ENCODE measurements at places on chromosomes 13 and 19.

DNA sequence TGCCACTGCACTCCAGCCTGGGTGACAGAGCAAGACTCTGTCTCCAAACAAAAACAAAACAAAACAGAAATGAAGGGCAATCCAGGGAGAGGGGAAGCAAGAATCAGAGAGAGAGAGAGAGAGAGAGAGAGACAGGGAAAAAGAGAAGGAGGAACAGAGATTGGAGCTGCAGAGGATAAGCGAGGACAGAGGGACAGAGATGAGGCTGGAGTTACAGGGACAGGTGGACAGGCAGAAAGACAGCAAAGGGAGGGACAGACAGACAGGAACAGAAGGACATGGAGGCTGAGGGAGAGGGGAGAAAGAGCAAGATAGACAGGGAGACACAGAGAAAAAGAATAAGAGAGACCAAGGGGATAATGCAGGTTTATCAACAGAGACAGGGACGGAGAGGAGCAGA lies 1.3 kb upstream of the CRX start:
- DNase-seq: no peak

GRCh38 chr13:113500530-113501265 lies 10.2 kb upstream of the DCUN1D2 start:
- no peak for DNase-seq

- DNase-seq: no peak
Observed at GRCh38 chr13:28825379-28825778, 5.2 kb downstream of the MTUS2 start.

- no peak for DNase-seq
Observed at GRCh38 chr13:73466561-73466960, 407.8 kb downstream of the KLF5 start.

- DNase-seq: no peak
Observed at GRCh38 chr19:3844596-3844995, 24.2 kb downstream of the ZFR2 start.

GRCh38 chr19:35959040-35959967 lies 23.1 kb downstream of the LRFN3 start:
- peak; percentile 55 for DNase-seq

DNA sequence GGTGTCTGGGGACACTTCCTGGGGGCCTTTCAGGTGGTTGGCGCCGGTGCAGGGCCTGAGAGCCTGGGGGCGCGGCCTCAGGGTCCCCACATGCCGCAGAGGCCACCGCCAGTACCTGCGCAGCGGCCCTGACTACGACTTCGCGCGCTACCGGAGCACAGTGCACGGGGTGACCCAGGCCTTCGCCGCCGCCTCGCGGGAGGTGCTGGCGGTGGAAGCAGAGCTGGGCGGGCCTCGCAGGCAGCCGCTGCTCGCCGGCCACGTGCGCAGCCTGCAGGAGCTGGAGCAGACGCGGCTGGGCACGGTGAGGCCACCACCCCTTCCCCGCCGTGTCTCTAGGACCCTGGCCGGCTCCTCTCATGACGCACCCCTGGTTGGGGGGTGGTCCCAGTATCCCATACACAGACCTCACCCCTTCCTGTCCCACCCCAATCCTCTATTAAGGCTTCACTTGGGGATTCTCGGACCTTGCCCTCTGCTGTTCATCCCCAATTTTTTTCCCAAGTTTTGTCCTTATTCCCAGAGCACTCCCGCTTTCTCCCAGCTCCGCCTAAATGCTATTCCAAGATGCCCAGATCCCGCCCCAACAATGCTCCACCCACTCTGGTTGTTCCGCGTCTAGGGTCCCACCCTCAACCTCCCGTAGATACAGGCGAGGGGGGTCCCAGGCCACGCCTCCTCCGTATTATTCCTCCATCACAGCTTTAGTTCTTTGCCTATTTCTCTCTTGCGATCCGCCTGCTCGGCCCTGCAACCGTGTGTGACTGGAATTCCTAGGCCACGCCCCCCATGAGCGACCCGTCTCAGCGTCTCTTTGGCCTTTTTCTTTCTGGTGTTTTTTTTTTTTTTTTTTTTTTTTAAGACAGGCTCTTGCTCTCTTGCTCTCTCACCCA lies 1.0 kb downstream of the REX1BD start:
- DNase-seq: no peak

DNA sequence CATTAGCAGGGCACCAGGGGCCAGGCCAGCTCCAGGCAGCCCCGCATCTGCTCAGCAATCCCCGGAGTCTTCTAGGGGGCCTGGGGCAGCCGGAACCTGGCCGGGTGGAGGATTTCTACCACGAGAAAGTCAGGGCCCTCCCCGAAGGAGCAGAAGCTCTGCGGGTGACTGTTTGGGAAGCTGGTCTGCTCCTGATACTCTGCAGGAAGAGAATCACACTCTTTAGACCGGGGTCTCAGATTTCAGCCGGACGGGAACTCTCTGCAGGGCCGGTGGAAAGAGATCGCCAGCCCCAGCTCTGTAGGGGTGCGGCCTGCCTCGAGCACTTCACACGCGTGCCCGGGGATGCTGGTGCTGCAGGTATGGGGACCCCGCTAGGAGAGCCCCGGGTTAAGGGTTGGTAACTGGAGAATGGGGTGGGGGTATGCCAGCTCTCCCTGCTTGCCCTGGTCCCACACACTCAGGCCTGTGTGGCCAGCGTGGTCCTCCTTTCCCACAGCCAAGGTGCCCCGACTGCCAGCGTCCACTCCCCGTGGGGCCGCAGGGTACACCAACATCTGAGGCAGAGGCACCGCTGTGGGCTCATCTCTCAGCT lies 20.1 kb downstream of the RASA3 start:
- no peak for DNase-seq

DNA sequence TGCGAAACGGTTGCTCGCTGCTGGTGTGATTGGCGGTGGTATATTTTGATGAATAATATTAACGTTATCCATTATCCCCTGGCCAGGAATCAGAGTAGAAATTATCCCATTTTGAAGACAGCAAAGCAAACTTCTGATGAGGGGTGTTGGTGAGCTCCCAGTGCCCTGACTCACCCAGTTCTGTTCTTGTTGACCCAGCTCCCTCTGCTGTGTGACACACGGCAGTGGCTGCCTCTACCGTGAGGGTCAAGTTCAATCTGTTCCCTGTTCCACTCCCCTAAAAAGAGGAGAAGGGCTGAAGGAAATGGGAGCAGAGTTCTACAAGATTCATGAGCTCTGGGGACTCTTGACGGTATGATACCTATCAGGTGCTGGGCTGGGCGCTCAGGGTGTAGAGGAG lies 2.0 kb downstream of the CAMSAP3 start:
- no peak for DNase-seq

DNA sequence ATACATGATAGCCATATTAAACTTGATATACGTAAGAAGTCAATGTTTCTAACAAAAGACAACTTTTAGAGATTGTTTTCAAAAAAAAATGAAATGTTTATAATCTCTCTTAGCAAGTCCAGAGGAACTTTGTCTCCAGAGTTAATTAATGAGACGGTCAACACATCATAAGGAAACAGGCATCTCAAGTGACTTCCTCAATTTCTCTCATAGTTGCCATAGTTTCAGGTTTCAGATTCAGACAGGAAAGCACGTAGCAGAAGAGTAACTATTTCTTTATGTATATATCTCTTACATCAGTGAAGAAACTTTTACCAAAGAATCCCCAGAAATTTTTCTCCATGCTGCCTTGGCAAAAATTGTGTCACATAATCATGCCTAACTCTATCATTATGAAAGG lies 159.6 kb upstream of the ATXN8OS start:
- no peak for DNase-seq

DNA sequence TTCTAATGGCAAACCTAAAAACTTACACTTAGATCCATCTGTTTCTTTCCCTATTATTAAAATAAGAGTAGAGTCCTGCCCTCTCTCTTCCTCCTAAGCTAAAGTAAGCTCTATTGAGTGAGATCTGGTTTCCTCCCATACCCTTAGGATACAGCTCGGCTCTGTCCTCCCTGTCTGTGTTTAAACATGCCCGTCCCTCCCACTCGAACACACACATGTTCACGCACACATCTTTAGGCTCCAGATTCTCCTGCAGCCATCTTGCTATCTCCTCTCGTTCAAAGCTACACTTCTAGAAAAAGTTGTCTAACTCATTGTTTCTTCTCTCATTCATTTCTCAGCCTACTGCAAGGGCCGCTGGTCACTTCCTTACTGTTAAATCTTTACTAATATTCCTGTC lies 15.1 kb upstream of the CEBPG start:
- no peak for DNase-seq

DNA sequence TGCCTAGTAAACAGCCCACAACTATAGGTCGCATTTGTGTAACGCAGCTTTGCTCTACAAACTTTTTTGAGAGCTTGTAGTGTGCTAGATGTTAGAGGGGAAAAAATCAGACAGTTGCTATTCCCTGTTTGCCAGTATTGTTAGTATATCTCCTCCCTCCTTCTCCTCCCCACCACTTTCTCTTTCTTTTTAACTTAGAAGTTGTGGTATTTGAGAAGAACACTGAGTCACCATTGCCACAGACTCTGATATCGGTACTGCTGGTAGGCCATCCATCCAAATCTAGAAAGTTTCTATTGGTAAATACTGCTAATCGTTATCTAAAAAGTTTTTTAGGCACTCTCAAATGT lies 666 bp downstream of the POMP start:
- DNase-seq: no peak

- DNase-seq: no peak
Observed at GRCh38 chr13:43284162-43284561, 260.8 kb downstream of the DNAJC15 start.

GRCh38 chr13:103142151-103142550 lies 75.9 kb upstream of the SLC10A2 start:
- no peak for DNase-seq

DNA sequence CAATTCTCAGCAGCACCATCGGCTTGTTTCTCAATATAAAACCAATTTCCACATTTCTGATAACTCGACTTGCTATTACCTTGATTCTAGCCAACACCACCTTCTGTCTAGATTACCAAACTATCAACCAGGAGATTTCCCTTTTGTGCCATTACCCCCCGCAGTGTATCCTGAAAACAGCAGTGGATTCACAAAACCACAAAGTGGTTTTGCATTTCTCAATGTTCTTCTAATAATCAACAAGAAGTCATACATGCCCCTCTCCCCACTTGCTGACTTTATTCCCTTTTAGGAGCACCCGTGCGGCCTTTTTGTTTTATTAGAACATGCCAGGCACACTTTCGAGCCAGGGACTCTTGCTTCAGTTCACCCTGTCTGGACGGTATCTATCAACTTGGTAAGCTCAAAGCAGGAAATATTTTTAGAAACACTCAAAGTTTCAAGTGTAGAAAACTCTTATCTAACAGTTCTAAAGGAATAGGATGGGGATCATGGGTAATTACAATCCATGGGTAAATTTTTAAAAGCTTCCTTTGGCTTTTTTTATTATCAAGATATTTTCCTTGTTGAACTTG lies 967.4 kb downstream of the EFNB2 start:
- DNase-seq: no peak

- DNase-seq: no peak
Observed at GRCh38 chr13:68982961-68983619, 1124.5 kb upstream of the ATXN8OS start.

- DNase-seq: no peak
Observed at GRCh38 chr13:49441846-49442245, 2.0 kb downstream of the CAB39L start.

GRCh38 chr19:33152176-33152575 lies 20.3 kb downstream of the WDR88 start:
- DNase-seq: no peak

GRCh38 chr19:3114018-3114726 lies 20.0 kb downstream of the GNA11 start:
- DNase-seq: no peak

- no peak for DNase-seq
Observed at GRCh38 chr19:41299046-41299754, 10.8 kb upstream of the CCDC97 start.

DNA sequence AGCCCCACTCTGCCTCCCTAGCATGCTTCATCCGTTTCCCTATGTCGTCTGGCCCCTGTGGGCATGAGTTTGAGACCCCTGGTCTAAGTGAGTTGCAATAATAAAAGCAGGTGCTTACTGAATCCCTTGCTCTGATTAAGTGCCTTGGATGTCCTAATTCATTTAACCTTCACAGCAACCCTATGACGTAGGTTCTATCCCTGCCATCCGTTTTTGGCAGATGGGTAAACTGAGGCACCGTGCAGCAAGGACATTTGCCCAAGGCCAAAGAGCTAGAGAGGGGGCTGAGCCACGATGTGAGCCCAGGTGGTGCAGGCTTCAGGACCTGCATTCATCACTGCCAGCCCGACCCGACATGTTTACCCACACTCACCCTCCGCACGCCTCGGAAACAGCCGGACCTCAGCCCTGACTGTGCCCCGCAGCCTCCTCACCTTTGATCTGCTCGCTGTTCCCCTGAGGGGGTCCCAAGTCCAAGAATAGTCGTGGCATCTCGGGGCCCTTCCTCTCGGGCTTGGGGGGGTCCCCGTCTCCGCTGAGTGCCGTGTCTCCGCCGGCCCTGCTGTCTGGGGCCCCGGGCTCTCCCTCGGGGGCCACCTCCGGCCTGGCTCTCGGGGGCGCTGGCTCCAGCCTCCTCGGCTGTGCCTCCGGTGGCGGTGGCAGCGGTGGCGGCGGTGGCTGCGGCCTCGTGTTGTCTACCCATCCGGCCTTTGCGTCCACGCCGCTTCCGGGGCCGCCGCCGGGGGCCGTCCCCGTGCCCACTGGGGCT lies 14.5 kb downstream of the LMTK3 start:
- DNase-seq: no peak

- no peak for DNase-seq
Observed at GRCh38 chr19:39246951-39247669, 1.5 kb downstream of the IFNL4 start.

- DNase-seq: no peak
Observed at GRCh38 chr13:97554496-97554895, 120.5 kb downstream of the RAP2A start.

GRCh38 chr19:32012206-32012605 lies 333.2 kb upstream of the ZNF507 start:
- DNase-seq: no peak

DNA sequence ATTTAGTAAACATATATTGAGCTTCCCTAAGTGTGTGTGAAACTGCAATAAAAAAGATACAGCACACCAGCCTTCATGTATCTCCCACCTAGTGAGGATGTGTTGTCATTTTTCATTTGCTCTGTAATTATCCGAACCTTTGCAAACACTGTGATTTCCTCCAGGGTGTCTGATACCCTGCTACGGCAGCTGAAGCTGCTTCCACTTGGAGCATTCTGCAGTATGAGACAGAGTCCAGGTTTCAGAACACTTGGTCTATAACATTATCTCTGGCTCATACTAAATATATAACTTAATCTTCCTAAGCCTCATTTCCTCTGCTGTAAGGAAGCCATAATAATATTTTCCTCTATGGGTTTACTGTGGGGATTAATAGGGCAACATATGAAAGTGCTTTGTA lies 1338.1 kb upstream of the SLC10A2 start:
- no peak for DNase-seq

- no peak for DNase-seq
Observed at GRCh38 chr13:66716538-66716937, 513.6 kb downstream of the PCDH9 start.

GRCh38 chr19:15126131-15126910 lies 19.1 kb downstream of the SYDE1 start:
- no peak for DNase-seq

Measured in GM12892 (cell line).